Lung (tissue), 17 donors: ENCODE measurements at places on chromosomes 11 and 22. TPM values are rescaled to one million over a fixed set of nuclear protein-coding genes. Genes with fewer than 3 reads are reported as not detected.

OR4C6 gene
- not detected for total RNA-seq

MUC5AC gene
- 0.77 TPM for total RNA-seq

MRGPRX4 gene
- total RNA-seq = not detected

C22orf42 gene
- total RNA-seq = not detected

SMC1B gene
- total RNA-seq = not detected

GAB2 gene
- total RNA-seq = 17.8 TPM

PVALB gene
- not detected for total RNA-seq

ZC3H12C gene
- 27.1 TPM for total RNA-seq

IGSF9B gene
- total RNA-seq = 4.9 TPM

OVCH2 gene
- 2.5 TPM for total RNA-seq

NEFH gene
- 0.71 TPM for total RNA-seq

CALCB gene
- total RNA-seq = 0.11 TPM

CRYAB gene
- 60.8 TPM for total RNA-seq

TAF6L gene
- 27.8 TPM for total RNA-seq

GGTLC2 gene
- not detected for total RNA-seq

TCIRG1 gene
- 322 TPM for total RNA-seq

GDPD5 gene
- 24.7 TPM for total RNA-seq

MDK gene
- 134 TPM for total RNA-seq

RIN1 gene
- 15.1 TPM for total RNA-seq

KDM4E gene
- not detected for total RNA-seq

CBLIF gene
- not detected for total RNA-seq

TNNI2 gene
- 3.1 TPM for total RNA-seq

LRP4 gene
- 30.8 TPM for total RNA-seq

SLC22A9 gene
- total RNA-seq = not detected

LIF gene
- 5.1 TPM for total RNA-seq

OR56B4 gene
- not detected for total RNA-seq

UBQLNL gene
- 0.74 TPM for total RNA-seq

TYMP gene
- 52.7 TPM for total RNA-seq

SLC5A1 gene
- 0.63 TPM for total RNA-seq

SERPING1 gene
- total RNA-seq = 102 TPM

CALCA gene
- 8.4 TPM for total RNA-seq

MSANTD4 gene
- total RNA-seq = 16.3 TPM

ZP1 gene
- total RNA-seq = not detected

TMA7B gene
- total RNA-seq = 0.31 TPM

CYTH4 gene
- 44.0 TPM for total RNA-seq

PATE3 gene
- not detected for total RNA-seq

PHOX2A gene
- not detected for total RNA-seq

IL17REL gene
- not detected for total RNA-seq

WBP2NL gene
- 4.9 TPM for total RNA-seq

SERGEF gene
- total RNA-seq = 33.3 TPM

TRIM48 gene
- total RNA-seq = not detected

PNPLA5 gene
- total RNA-seq = not detected

PNPLA2 gene
- total RNA-seq = 65.1 TPM

POU2AF3 gene
- total RNA-seq = 4.2 TPM

IGLL1 gene
- 0.28 TPM for total RNA-seq

ST14 gene
- total RNA-seq = 81.1 TPM

KLHL35 gene
- 2.3 TPM for total RNA-seq

ELMOD1 gene
- total RNA-seq = 1.1 TPM

MYO18B gene
- total RNA-seq = 0.71 TPM

FIBIN gene
- total RNA-seq = 11.7 TPM

C11orf86 gene
- not detected for total RNA-seq

KRTAP5-2 gene
- total RNA-seq = not detected

SEZ6L gene
- 0.46 TPM for total RNA-seq

ACR gene
- 1.1 TPM for total RNA-seq

ANKK1 gene
- total RNA-seq = 0.77 TPM
